ENCODE measurements at places on chromosomes 1 and 21. TPM values are rescaled to one million over a fixed set of nuclear protein-coding genes. Genes with fewer than 3 reads are reported as not detected.

The C1QB gene
- not detected for total RNA-seq

The CELSR2 gene
- 0.97 TPM for total RNA-seq

The VWA5B1 gene
- not detected for total RNA-seq

The CFHR1 gene
- total RNA-seq, result 0.16 TPM

The HSD11B1 gene
- total RNA-seq, result not detected

The MPL gene
- total RNA-seq, result not detected

The SMYD3 gene
- total RNA-seq, result 36.6 TPM

The SLC66A1 gene
- 25.6 TPM for total RNA-seq

The SPRR2E gene
- not detected for total RNA-seq

The OBSCN gene
- total RNA-seq, result 10.6 TPM

The PODN gene
- 20.8 TPM for total RNA-seq

The ECM1 gene
- 72.5 TPM for total RNA-seq

The GREM2 gene
- 4.3 TPM for total RNA-seq

The S100A7 gene
- total RNA-seq, result not detected

The TEX38 gene
- not detected for total RNA-seq

The ZMYND12 gene
- total RNA-seq, result 1.3 TPM

The COL9A2 gene
- total RNA-seq, result 2.7 TPM

The SPRR1B gene
- not detected for total RNA-seq

The C8A gene
- total RNA-seq, result not detected

The DSCAM gene
- total RNA-seq, result 0.36 TPM

The FCER1A gene
- total RNA-seq, result not detected

The RXFP4 gene
- not detected for total RNA-seq

The GIPC2 gene
- total RNA-seq, result under 0.01 TPM

The GBP6 gene
- 0.16 TPM for total RNA-seq

The KRTAP13-3 gene
- total RNA-seq, result not detected

The LCE6A gene
- not detected for total RNA-seq

The OR6N1 gene
- total RNA-seq, result not detected

The C4BPB gene
- total RNA-seq, result 0.24 TPM

The FCRL2 gene
- not detected for total RNA-seq

The NCMAP gene
- not detected for total RNA-seq

The FAM72C gene
- 0.24 TPM for total RNA-seq

The EFNA3 gene
- 0.97 TPM for total RNA-seq

The KCNA3 gene
- 0.36 TPM for total RNA-seq

The LORICRIN gene
- not detected for total RNA-seq

The INAVA gene
- not detected for total RNA-seq

The LCA5L gene
- 0.97 TPM for total RNA-seq

The ERICH3 gene
- not detected for total RNA-seq

The S100A7A gene
- total RNA-seq, result not detected

The CFHR5 gene
- total RNA-seq, result not detected

The LCE1C gene
- total RNA-seq, result not detected

The DYNLT4 gene
- total RNA-seq, result not detected

The SLC22A15 gene
- 22.3 TPM for total RNA-seq

The CCDC17 gene
- 0.61 TPM for total RNA-seq
